Activated CD8-positive, alpha-beta memory T cell treated with anti-CD3 and anti-CD28 coated beads, Interleukin-2, amount 10 ng/mL, durations not matched to agents 7 days and 5 days (primary cell): ENCODE measurements at places on chromosomes 3 and 15.

DNA sequence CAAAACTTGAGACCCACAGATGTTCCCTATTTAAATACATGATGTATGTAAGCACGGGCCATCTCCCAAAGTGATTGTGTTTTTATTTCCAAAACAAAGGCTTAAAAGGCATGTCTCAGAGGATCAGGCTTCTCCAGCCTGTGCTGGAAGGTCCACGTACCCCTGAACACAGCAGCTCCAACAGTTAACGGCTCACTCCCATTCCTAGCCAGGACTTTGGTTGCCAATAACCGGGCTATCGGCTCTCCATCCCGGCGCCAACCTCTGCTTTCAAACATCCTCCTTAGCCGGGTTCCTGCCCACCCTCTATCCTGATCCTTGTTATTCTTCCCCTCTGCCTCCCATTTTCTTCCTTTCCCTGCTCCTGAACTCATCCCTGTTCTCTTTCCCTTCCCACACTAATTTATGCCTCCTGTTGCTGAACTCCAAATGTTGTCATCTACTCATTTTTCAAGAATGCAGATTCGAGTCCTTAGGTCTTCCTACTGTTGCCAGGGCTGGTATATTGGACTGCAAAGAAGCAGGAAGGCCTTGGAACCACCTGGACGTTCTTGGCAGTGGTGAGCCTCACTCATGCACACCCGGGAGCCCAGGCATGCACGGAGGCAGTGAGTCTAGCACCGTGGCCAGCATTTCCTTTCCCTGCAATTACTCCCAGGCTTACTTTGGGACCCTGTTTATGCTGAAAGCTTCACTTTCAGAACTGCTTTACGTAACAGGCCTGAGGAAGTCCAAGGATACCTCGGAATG lies 128.4 kb upstream of the RAD18 start:
- DNase-seq, result no peak

GRCh38 chr3:40920041-40920440 lies 279.3 kb upstream of the CTNNB1 start:
- no peak for DNase-seq

- DNase-seq, result no peak
Measured at GRCh38 chr15:59657635-59658125, 365 bp upstream of the GTF2A2 start.

GRCh38 chr15:57321485-57321884 lies 54.8 kb upstream of the CGNL1 start:
- no peak for DNase-seq
